ENCODE measurements at places on chromosomes 4 and X.
A peak's percentile ranks its signal among the peaks of the same experiment; 100 is the strongest.

GRCh38 chr4:109494563-109494962 lies 60.9 kb downstream of the SEC24B start:
- DNase-seq: no peak

- DNase-seq: no peak
These were observed 17.5 kb upstream of the JAKMIP1 start for GRCh38 chr4:6217716-6218381.

DNA sequence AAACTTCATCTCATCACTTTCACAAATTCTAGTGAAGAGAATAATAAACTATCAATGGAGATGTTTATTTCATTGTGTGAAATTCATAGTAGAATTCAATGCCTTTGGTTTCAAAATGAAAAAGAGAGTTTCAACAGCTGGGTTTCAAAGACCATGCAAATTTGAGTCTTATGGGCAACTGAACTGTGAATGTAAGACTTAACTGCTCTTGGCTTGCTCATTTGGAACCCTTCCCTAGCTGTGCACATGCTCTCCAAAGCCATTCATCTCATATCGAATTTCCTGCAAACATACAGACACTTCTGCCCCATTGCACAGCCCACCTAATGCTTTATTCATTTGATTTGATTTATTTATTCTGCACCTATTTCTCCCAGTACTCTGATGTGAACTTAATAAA lies 154.5 kb downstream of the GRXCR1 start:
- no peak for DNase-seq

- no peak for DNase-seq
These were observed 19.1 kb downstream of the PIR start for GRCh38 chrX:15474028-15474427.

DNA sequence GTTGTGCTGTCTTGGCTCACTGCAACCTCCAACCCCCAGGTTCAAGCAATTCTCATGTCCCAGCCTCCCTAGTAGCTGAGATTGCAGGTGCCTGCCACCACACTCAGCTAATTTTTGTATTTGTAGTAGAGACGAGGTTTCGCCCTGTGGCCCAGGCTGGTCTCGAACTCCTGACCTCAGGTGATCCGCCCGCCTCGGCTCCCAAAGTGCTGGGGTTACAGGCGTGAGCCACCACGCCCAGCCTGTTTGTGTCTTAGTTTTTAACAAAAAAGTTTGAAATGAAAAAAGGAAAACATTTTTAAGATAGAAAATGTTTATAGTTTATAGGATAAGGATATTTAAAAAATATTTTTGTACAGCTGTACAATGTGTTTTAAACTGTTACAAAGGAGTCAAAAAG lies 62.4 kb downstream of the CAPN6 start:
- no peak for DNase-seq

- DNase-seq: no peak
These were observed 27.3 kb downstream of the MND1 start for GRCh38 chr4:153371701-153372234.

DNA sequence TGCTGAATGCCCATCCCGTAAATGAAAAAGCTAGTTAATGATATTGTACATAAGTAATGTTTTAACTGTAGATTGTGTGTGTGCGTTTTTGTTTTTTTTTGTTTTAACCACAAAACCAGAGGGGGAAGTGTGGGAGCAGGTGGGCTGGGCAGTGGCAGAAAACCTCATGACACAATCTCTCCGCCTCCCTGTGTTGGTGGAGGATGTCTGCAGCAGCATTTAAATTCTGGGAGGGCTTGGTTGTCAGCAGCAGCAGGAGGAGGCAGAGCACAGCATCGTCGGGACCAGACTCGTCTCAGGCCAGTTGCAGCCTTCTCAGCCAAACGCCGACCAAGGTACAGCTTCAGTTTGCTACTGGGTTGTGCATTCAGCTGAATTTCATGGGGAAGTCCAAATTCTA lies at the start of gene SPP1:
Gene SPP1 (plus strand): TSS at position 249 of the 400 bp plus-strand sequence. CDS start 1,182 bp downstream, outside the sequence.
- DNase-seq: no peak

GRCh38 chr4:17740702-17741101 lies 40.7 kb downstream of the FAM184B start:
- no peak for DNase-seq

GRCh38 chr4:85707611-85708010 lies 232.7 kb downstream of the ARHGAP24 start:
- no peak for DNase-seq

- no peak for DNase-seq
These were observed 172.3 kb downstream of the SPRY1 start for GRCh38 chr4:123568936-123569335.

- no peak for DNase-seq
These were observed 18.3 kb downstream of the QDPR start for GRCh38 chr4:17493619-17494018.

- DNase-seq: no peak
These were observed 2068.9 kb downstream of the PCDH7 start for GRCh38 chr4:32789026-32789608.

GRCh38 chrX:44596277-44596676 lies 53.6 kb upstream of the FUNDC1 start:
- no peak for DNase-seq

GRCh38 chrX:2547736-2548135 lies 47.0 kb upstream of the DHRSX start:
- DNase-seq: no peak

DNA sequence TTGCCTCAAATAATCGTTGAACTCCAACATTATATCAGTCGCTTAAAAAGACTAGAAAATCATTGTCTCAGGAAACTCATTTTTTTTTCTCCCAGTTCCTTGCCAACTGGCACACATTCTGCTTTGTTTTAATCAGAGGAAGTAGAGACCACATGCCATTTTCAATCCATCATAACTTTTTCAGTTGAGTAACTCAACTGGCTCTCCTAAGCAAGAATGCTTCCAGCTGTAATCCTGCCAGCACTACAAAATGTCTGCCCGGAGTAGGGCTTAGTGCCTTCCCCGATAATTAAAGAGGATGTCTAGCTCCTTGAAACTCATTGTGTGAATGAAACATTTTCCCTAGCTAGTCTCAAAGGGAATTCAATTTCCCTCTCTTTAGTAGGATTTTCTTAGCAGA lies 33.0 kb downstream of the FREM3 start:
- no peak for DNase-seq

DNA sequence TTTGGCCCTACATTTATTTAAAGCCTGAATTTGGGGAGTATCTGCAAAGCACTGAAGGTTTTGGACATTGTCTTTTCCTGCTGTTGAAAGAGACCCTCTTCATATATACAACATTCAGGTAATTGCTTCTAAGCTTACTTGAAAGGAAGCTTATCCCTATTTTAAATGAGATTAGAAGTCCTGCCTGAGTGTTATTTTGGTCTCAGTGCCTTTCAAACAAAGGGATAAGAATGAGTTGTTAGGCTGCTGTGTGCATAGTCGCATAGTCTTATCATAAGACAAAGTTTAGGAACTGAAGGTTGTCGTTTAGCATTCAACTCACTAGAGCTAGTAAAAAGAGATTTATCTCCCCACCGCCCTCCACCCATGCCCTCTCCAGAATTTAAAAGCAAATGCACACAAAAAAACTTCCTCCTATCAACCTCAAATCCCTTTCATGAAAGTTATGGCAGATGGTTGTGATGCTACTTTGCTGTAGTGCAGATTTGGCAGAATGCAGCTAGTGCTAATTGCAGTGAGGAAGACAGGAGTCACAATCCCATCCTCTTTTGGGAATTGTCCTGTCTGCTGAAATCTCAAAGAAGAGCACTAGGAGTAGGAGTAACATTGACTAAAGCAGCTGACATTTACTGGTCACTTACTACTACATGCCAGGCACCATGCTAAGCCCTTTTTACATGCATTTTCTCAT lies 5.8 kb downstream of the HERC3 start:
- DNase-seq: no peak

DNA sequence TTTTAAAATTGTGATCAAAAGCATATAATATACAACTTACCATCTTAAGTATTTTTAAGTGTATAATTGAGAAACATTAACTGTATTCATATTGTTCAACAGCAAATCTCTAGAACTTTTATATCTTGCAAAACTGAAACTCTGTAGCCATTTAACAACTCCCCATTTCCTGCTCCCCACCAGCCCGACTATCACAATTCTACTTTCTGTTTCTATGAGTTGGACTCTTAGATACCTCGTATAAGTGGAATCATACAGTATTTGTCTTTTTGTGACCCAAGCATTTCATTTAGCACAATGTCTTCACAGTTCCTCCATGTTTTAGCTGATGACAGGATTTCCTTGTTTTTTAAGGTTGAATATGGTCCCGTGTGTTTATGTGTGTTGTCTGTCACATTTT lies 106.0 kb downstream of the LRBA start:
- no peak for DNase-seq

GRCh38 chr4:114890773-114891172 lies 222.6 kb downstream of the NDST4 start:
- DNase-seq: no peak

GRCh38 chr4:136329042-136329662 lies 1203.1 kb downstream of the PCDH18 start:
- no peak for DNase-seq

- DNase-seq: no peak
These were observed 146.4 kb downstream of the PCDH19 start for GRCh38 chrX:100263650-100264049.

- no peak for DNase-seq
These were observed 60.8 kb upstream of the XAGE1B start for GRCh38 chrX:52577464-52578173.

DNA sequence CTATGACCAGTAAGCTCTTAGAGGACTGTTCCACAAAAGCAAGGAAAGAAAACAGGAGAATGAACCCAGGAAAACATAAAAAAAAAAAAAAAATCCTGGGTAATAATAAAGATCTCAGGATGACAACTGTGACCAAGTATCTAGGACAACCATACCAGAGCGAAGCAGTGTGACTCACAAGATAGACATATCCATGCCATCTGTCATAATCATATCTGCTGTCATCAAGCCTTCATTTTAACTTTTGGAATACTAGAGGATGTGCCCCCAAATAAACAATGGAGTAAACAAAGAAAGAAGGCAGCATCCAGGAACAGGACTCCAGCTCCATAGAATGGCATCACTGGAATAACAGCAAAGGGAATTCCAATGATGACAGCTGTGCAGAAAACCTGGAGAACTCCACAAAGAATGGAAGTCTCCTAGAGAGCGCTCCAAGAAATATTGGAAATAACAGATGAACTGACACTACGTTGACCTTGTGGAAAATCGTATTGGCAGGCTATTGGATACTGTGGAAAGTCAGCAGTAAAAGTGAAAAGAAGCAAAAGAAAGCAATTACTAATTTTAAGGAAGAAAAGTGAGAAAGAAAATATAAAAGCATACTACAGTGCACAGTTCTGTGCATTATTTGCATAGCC lies 35.3 kb downstream of the HPGDS start:
- no peak for DNase-seq

GRCh38 chrX:22136711-22137110 lies 104.6 kb downstream of the PHEX start:
- no peak for DNase-seq

DNA sequence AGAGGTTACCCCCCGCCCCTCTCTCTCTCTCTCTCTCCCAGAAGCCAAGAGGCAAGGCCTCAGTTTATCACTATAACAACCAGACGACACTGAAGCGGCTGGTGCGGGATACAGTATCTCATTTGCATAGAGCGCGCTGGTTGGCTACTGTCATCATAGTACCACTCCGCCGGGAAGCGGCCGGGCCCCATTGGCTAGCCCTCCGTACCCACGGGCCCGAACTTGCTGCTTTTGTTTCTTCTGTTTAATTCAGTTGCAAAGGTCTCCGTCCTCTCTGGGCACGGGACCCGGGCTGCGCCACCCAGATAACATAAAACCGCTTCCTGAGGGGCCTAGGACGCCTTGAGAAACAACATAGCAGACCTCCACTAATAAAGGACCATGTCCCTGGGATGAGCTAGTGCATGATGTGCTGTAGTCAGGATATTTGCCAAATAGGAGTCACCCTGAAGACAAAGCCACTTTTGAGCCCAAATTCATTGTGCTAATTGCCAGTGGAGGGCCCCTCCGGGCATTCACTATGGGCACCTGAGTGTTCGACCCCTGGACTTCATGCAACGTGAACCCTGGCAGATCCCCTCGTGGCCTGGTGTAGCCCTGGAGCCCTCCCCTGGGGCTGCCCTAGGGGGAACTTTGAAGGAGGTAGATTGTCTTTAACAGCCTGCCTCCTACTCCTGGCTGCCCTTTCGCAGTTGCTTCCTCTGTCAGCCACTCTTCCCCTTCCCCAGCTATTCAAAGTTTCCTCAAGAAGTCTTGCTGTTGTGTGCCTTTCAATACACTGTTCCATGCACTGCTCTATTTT lies at the start of gene PCYT1B:
Gene PCYT1B (minus strand): TSS at position 91 of the 802 bp plus-strand sequence. CDS start 242 bp downstream, outside the sequence.
- peak; percentile 29 for DNase-seq

GRCh38 chrX:17817251-17817650 lies 43.8 kb downstream of the RAI2 start:
- DNase-seq: no peak

GRCh38 chr4:147824884-147825283 lies 93.0 kb downstream of the ARHGAP10 start:
- no peak for DNase-seq

DNA sequence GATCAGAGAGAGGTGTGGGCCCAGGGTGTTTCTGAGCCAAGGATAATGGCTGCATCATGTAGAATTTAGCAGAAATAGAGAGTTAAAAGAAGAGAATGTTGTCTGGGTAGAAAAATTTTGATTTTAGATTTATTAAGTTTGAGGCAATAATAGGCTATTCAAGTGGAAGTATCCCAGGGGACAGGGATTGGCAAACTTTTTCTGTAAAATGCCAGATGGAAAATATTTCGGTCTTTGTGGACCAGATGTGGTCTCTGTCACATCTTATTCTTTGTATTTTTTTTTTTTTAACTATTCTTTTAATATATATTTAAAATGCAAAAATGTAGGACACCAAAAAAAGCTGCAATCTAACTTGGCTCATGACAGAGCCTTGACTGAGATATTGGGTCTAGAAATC lies 33.1 kb downstream of the IL15 start:
- DNase-seq: no peak

GRCh38 chr4:5469861-5470260 lies 238.5 kb downstream of the EVC2 start:
- no peak for DNase-seq

DNA sequence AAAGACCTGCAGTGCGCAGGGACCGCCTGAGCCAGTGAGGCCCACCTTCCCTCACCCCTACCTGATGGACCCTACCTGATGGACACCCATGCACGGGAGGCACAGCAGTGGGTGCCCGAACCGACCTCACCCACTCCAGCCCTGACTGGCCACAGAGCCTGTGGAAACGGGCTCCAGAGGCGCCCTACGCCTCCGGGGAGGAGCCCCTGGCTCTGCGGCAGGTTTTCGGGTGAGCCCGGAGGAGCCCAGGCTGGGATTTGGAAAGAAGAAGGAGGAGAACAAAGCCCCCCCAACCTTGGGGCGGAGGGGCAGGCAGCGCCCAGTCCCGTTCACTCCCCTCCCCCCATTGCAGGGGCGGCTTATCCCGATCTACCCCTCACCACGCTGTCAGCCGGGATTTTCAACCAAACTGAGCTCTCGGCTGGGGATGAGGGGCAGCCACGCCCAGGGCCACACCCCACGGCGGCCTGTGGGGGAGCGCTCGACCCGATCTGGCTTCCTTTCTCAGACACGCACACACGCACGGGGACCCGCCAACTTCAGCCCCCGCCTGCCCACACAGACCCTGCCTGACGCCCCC lies 675 bp downstream of the L1CAM start:
- DNase-seq: no peak

- DNase-seq: no peak
These were observed 618.2 kb upstream of the FRG1 start for GRCh38 chr4:189322426-189322825.

- DNase-seq: no peak
These were observed 8.7 kb downstream of the SMIM10 start for GRCh38 chrX:134999469-134999868.

GRCh38 chrX:30864383-30864785 lies 24.7 kb downstream of the TAB3 start:
- DNase-seq: no peak

- no peak for DNase-seq
These were observed 3.1 kb downstream of the MAMLD1 start for GRCh38 chrX:150365990-150366911.

Data from stimulated activated CD8-positive, alpha-beta memory T cell treated with anti-CD3 and anti-CD28 coated beads, Interleukin-12 subunit alpha, Interleukin-12 subunit beta, amount 100 ng/mL, for 1 hour (primary cell).